Stimulated activated CD4-positive, alpha-beta T cell treated with anti-CD3 and anti-CD28 coated beads, Interleukin-12 subunit alpha, Interleukin-12 subunit beta, amount 100 ng/mL, for 48 hours (primary cell): ENCODE measurements at places on chromosomes 11 and 22.
A peak's percentile ranks its signal among the peaks of the same experiment; 100 is the strongest.

DNA sequence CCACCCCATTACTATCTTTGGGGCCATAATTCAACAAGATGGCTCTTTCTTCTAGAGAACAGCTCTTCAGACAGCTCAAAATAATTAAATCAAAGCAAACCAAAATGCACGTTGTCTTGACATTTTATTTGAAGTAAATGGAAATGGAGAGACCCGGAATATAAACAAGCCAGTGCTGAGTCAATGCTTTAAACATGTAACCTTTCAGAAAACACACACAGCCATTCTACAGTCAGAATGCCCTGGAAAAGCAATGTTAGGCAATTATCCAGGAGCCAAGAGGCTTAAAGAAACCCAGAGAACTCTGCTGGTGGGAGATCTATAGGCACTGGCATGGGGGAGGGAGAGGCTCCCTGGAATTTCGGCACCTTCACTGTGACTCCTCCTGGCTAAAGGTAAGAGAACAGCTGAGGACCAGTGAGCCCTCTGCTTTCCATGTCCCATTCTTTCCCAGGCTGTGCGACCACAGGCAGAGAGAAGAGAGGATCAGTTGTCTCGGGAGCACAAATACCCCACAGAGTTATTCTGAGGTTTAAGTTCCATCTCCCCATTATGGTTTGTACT, 254.0 kb upstream of the CCDC90B start:
- DNase-seq, result no peak

GRCh38 chr11:64863391-64864060, 14.9 kb downstream of the EHD1 start:
- no peak for DNase-seq

DNA sequence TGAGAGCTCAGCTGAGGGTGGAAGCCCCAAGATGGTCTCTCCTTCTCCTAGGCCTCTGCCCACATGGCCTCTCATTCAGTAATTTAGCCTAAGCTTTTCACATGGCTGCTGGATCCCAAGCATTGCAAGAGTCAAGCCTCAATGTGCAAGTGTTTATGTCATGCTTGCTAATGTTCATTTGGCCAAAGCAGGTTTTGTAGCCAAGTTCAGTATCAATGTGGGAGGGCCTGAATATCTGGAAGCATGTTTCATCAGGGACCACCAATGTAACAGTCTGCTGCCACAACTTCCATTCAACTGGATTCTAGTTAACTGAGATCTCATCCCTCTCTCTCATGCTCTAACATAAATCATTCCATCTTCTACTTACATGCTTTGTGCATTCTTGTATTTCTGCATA, 8.5 kb upstream of the SYTL2 start:
- DNase-seq, result no peak

DNA sequence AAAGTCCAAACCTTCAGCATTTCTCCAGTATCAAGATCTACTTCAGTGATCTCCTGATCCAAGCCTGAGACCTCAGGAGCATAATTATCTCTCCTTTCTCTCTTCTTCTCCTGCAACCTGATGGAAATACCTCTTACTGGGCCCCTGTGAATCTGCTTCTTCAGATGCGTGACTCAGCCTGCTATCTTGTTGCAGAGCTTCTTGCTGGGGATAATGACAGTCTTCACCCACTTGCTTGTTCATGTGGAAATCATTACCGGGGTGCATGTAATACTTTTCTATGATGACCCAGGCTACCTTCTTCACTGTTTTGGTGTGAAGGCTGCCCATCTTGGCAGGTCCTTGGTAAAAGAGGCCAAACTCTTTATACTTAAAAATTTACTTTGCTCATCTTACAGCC, 140.0 kb upstream of the POU2AF2 start:
- no peak for DNase-seq

DNA sequence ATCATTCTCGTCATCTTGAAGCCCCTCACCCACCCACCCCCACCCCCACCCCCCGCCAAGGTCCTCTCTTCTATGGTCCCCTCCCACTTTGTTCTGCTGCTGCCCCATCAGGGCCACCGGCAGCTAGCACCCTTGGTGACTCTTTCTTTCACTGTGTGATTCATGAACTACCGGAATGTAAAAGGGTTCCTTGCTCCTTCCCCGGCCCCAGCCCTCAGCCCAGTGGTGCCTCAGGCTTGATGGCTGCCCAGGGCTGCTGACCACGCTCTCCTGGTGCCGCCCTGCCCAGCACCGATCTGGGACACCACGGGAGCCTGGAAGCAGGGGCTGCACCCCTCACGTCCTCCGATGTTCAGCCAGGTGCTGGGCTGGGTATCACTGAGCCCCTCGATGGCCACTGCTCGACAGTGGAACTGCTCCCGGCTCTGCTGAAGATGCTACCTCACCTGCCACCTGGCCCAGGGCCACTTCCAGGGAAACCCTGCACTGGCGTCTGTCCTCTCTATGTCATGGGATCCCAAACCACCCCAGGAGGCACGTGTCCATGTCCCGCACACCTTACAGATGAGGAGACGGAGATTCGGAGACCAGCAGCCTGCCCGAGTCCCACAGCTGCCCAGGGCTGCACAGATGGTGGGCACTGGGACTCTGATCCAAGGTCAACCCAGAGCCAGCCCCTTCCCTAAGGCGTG, 39.7 kb downstream of the IGLL5 start:
- no peak for DNase-seq

GRCh38 chr11:4551346-4551979, 6.5 kb downstream of the OR52M1 start:
- no peak for DNase-seq

- no peak for DNase-seq
These were observed 85.2 kb upstream of the IGLL5 start for GRCh38 chr22:22802339-22802970.

DNA sequence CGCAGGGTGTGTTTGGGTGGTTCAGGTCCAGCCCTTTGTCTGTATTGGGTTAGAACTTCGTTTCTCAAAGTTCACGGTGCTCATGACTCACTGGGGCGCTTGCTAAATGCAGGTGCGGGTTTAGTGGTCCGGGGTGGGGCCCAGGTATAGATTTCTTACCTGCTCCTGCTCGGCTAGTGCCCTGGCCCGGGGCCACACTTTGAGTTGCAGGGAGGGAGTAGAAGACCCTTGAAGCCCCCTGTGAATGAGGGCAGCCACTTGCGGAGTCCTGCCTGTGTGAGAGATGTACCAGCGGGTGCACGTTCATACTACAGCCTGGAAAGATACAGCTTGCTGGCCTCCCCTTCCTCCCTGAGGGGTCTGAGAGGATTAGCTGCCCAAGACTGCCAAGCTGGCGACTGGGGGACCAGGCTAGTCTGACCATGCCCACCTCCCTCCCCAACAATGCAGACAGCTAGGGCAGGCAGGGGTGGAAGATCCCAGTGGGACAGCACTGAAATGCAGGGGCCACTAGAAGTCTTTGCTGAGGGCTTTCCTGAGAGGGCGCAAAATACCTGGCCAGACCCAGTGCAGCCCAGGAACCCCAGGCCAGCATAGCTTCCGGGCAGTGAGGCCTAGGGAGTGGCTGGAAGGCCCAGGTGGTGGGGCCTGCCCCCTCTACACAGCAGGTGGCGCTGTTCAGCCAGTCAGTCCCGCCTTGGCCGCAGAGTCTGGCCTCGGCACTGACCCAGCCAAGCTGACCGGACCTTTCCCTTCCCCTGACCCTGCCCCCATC, 5.1 kb upstream of the MYRF start:
- DNase-seq, result peak; percentile 31

- no peak for DNase-seq
These were observed 14.0 kb downstream of the SAMM50 start for GRCh38 chr22:43969021-43969878.

- DNase-seq, result no peak
These were observed 256.5 kb upstream of the CADM1 start for GRCh38 chr11:115760461-115761320.

- DNase-seq, result no peak
These were observed 41.8 kb downstream of the GDPD4 start for GRCh38 chr11:77259641-77260040.

DNA sequence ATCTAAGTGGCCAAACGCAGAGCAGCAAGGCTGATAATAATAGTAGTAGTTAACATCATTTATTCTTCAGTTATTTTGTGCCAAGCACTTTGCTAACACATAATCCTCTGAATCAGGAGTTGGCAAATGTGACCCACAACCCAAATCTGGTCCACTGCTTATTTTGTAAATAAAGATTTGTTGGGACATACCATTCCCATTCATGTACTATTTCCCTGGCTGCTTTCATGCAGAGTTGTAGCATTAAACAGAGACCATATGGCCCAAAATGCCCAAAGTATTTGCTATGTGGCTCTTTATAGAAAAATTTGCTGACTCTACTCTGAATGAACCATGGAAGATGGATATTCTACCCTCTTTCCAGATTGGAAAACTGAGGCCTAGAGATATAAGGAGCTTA, 50.3 kb downstream of the COMMD9 start:
- no peak for DNase-seq

- DNase-seq, result no peak
These were observed 39.0 kb downstream of the RTL6 start for GRCh38 chr22:44459041-44459440.

- DNase-seq, result no peak
These were observed 53.0 kb downstream of the GRAMD1B start for GRCh38 chr11:123483058-123483457.

GRCh38 chr22:47848184-47848920, 1085.9 kb downstream of the TBC1D22A start:
- DNase-seq, result no peak

DNA sequence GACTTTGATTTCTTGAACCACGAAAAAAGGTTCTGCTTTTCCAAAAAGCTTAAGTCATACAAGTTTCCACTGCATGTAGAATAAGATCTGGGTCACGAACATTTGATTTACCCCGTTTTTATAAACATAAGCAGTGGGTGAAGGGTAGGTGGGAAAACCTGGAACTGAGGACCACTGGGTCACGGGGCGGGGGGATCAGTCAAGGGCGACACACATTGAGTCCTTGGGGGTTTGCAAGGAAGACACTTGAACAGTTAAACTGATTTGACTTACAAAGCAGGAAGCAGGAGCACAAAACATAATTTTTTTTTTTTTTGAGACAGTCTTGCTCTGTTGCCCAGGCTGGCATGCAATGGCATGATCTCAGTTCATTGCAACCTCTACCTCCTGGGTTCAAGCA, 10.9 kb downstream of the FADS3 start:
- DNase-seq, result no peak

- no peak for DNase-seq
These were observed 474.4 kb downstream of the BRD1 start for GRCh38 chr22:49353235-49353634.
